ENCODE measurements at places on chromosomes 16 and 17.

- no peak for DNase-seq
These were observed 98.4 kb downstream of the DNAH17 start for GRCh38 chr17:78478757-78479297.

GRCh38 chr17:72338304-72338703 lies 217.5 kb downstream of the SOX9 start:
- DNase-seq, result no peak

- no peak for DNase-seq
These were observed 12.0 kb downstream of the PHB1 start for GRCh38 chr17:49402706-49403105.

GRCh38 chr17:6352016-6352415 lies 82.9 kb downstream of the AIPL1 start:
- no peak for DNase-seq

DNA sequence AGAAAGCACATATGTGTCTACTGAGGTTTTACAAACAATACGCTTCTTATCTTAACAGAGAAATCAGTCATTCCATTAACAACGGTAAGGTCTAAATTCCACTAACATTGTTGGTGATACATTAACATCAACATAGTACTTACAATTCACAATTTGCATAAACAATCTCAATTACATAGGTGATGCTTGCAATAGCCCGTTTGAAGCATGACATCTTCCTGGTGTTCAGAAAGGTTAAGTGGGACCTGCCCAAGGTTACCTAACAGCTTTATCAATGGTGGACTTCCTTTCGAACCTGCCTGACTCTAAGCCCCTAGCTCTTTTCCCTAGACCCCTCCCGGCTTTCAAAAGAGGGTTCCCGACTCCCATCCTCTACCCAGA lies 699 bp downstream of the FAM222B start:
- no peak for DNase-seq

DNA sequence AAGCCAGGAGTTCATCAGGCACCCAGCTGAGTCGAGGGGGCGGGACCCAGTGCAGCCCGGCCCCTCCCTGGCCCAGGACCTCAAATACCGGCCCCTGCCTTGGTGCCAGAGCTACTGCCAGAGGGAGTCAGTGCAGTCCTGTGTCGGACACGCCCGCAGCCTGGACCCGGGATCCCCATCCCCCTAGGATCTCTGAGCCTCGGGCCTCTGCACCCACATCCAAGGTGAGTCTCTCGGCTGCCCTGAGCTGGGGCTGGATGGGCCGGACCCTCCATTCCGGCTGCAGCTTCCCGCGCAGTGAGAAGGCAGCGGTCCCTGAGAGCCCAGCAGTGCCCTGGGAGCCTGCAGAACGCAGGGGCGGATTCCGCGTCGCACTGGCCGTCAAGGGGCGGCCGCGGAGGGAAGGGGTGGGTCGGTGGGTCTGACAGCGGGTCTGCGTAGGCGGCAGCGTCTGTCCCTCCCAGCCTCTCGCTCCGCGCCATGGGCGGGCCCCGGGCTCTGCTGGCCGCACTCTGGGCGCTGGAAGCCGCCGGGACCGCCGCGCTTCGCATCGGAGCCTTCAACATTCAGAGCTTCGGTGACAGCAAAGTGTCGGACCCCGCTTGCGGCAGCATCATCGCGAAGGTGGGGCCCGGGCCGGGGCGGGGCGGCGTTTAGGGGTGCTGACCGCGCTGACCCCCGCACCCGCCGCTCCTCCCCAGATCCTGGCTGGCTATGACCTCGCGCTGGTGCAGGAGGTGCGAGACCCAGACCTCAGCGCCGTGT lies at the start of gene DNASE1L2:
Gene DNASE1L2 (plus strand): TSS at position 108 of the 765 bp plus-strand sequence. CDS start 373 bp downstream, at position 481.
- no peak for DNase-seq

DNA sequence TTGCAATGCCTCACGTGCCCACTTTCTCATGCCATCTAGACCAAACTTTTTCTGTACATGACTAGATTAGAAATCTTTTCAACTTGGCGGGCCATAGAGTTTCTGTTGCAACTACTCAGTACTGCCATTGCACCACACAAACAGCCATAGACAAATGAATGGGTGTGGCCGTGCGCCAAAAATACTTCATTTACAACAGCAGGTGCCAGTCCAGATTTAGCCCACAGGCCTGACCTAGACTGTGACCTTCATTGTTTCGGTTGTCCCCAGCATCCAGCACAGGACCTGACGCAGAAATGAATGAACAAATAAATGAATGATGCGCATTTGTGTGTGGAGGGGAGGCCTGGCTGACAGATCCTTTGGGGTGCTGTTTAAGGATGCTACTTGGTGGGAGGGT lies 14.3 kb upstream of the PDK2 start:
- DNase-seq, result no peak

Measured in stimulated activated naive CD4-positive, alpha-beta T cell treated with Interleukin-2 at 50 U/mL for 16 hours (primary cell).